Karpas-422 (cell line): ENCODE measurements at places on chromosomes 3 and 15. TPM values are rescaled to one million over a fixed set of nuclear protein-coding genes. Genes with fewer than 3 reads are reported as not detected.

Gene SEMA5B
- total RNA-seq, result not detected in 2 replicates

Gene AHSG
- not detected in 2 replicates for total RNA-seq

Gene TIMP4
- total RNA-seq, result not detected in 2 replicates

GRCh38 chr3:25781145-25781757, 2.0 kb downstream of the NGLY1 start:
- no peak for DNase-seq

DNA sequence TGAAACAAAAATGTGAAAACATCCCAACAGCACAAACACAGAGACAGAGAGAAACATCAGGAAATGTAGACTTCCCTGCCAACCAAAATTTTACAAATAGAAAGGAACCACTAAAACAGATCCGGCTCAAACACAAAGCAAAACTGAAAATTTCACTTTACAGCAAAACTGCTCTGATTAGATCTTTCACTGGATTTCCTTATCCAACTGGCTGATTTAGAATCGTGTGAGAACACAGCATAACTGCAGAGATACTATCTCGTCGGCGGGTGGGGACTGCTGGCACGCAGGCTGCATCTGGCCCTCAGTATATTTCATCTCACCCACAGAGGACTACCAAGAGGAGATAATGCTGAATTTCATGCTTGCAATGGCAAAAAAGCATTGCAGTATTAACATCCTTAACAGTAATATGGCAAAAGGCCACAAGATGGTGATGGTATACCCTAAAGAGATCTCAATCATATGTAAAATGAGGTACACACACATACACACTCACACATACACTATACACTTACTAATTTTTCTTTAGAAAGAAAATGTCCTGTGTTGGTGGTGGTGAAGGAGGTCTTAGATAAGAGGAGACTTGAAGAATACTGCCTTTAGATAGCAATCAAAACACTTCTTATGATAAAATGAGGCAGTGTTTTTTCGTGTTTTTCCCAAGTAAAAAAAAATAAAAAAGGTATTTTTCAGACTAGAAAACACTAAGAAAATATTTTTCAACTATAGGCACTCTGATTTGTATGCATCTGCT, 10.6 kb upstream of the LEO1 start:
- peak; percentile 90 for DNase-seq

DNA sequence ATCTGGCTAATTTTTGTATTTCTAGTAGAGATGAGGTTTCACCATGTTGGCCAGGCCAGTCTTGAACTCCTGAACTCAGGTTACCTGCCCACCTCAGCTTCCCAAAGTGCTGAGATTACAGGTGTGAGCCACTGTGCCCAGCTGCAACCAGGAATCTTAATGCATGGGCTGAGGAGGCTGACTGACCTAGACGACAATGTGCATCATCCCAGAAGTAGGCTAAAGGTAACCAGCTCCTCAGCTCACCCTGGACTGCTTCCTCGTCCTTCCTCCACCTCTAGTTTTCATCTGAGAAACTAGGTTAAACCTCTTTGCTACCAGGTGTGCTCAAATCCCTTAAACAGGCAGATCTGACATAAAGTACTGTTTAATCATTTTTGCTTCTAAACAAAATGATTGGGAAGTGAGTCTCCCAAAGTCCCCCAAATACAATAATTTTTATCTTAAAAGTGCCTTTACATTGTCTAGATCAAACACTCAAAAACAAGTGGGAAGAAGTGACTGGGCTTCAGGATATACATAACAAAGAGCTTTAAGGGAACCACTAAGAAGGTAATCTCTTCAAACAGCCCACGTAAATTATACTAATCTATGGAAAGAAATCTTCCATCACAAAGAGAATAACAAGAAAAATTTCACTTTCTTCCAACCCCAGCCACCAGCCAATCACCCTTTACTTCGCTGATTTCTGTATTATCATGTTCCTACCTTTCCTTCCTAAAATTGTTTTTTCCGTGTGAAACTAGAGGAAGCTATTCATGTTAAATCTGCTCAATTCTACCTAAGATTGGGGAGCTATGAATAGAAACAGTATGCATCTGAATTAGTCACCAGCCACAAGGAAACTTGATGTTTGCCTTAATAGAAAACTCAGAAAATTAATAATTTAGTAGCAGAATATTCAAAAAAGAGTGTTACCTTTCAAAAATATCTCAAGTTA, 34.7 kb downstream of the IGF2BP2 start:
- DNase-seq, result no peak

GRCh38 chr3:142973217-142974009, 9.9 kb upstream of the PAQR9 start:
- DNase-seq, result no peak
